CD4-positive, alpha-beta T cell treated with Interleukin-10 for 1 hour (primary cell): ENCODE measurements at places on chromosomes 2 and 18.

DNA sequence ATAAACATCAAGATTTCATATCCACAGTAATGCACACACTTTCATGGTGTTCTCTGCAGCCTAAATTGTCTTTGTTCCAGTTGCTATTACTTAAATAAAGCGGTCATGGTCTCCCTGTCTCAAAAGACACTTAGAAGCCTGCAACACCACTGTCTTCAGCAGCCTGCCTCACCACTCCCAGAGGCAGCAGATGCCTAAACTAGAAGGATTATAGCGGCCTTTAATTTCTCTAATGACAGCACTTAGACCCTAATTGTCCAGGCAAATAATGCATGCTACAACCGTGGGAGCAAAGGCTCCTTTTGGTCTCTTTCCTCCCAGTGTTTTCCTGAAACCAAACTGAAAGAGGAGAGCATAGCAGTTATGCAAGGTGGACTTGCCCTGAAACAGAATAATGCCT lies 248.8 kb upstream of the SLC39A10 start:
- no peak for DNase-seq

DNA sequence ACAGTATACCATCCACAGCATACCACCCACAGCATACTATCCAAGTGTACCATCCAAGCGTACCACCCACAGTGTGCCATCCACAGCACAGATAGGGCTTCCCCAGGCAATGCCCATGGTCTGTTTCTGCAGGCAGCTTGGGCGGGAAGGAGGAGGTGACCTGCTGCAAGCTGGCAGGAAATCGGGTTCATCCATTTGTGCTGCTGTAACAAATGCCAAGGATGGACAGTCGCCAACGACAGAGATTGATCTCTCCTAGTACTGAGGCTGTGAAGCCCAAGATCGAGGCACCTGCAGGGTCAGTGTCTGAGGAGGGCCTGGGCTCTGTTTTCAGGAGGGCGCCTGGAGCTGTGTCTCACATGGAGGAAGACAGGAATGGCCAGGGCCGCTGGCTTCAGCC lies 93.6 kb upstream of the SNTG2 start:
- DNase-seq: no peak

GRCh38 chr2:123659120-123659519 lies 366.0 kb upstream of the CNTNAP5 start:
- DNase-seq: no peak

GRCh38 chr2:128395640-128396499 lies 77.2 kb upstream of the HS6ST1 start:
- DNase-seq: no peak

- DNase-seq: no peak
Measured at GRCh38 chr18:58592223-58593214, 36.4 kb downstream of the ALPK2 start.

- no peak for DNase-seq
Measured at GRCh38 chr2:185780890-185781289, 42.3 kb downstream of the FSIP2 start.
